ENCODE measurements at places on chromosomes 2 and 18.

DNA sequence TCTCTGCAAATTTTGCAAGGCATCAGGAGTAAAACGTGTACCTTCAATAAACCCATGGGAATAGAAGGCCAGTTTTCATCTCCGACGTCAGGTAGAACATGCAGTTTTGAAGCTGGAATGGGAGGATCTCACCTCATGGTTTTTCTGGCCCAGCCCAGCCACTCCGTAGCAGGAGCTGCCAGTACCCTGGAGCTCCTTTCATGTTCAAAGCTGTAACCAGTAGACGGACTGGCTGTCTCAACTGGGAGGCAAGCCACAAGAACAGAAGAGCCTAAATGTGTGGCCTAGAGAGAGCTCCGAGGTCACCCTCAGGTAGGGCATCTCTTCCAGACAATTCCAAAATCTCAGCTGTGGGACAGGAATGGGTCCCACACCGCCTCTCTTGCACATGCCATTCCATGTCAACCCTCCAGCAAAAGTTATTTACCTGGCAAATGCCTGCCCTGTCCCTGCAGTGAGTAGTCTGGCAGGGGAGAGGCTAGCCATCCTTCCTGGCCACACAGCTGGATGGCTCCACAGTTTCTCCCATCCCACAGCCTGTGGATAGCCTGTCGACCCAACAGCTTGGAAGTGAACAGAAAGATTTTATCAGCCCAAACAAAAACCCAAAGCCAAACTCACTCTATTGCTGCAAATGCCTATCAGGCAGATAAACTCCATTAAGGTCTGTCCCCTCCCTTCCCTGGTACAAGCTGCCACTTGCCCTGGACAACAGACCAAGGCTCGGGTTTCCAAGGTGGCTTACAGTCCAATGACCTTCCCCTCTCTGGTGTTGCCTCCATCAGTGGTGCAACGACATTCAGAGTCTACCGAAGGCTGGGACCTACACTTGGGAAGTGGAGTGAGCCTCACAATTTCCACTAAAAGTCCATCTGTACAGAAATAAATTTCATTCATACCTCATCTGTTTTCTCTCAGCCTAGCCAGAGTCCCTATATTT lies 27.8 kb downstream of the CRACDL start:
- no peak for DNase-seq

DNA sequence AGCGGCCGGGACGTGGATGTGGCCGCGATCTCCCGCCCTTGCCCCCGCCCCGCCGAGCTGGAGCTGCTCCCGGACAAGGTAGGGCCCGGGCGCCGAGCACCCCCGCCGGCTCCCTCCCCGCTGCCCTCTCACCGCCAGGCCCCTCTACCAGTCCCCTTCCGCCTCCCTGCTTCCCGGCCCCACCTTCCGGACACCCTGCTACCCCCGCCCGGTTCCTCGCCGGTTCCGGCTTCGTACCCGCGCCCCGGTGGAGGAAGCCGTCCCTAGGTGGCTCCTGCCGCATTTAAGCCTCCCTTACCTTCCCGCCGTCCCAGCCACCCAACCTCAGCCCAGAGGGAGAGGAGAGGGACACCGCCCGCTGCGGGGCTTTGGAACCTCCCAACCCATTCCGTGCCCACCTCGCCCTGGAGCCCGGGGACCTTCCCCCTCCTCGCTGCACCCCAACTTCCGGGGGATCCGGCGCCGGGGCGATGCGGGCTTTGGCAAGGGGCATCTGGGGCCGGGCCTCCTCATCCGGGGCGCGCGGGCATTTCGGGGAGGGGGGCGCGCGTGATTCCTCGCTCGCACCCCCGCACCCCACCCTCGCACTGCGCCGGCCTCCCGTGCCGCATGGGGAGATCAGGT lies 475 bp downstream of the B3GNT2 start:
- DNase-seq: no peak

DNA sequence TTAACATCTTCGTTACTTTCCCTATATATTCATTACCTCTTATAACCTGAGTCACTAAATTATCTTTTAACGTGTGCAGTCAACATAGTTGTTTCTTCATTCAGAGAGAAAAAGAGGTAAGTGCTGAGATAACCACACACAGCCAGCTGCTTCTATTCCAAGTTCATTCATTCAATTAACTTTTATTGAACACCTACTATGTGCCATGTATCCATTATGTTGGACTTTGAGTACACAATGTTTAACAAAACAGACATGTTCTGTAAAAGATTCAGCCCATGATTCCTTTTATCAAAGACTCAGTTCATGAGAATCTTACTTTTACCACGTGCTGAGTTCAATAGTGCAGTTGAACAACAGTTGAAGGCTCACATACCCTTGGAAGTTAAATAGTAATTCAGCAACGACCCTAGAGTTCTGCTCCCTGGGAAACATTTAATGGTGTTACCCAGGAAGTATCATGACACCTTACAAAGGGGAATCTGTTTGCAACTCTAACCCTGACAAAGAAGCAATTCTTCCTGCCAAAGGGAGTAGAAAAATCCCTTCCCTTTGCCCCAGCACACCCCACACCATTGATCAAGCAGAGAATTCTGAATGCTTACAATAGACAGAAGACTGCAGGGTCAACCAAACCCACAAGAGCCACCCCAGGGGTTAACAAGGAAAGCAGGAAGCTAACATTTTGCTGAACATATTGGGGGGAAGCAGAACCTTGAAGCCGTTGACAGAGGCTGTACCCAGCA lies 595.8 kb downstream of the STK39 start:
- no peak for DNase-seq

- peak; percentile 88 for DNase-seq
These were observed at the start of gene PTPRM for GRCh38 chr18:7566567-7567473. PTPRM (plus strand) TSS chr18:7567316; CDS start chr18:7567819, 503 bp downstream.

DNA sequence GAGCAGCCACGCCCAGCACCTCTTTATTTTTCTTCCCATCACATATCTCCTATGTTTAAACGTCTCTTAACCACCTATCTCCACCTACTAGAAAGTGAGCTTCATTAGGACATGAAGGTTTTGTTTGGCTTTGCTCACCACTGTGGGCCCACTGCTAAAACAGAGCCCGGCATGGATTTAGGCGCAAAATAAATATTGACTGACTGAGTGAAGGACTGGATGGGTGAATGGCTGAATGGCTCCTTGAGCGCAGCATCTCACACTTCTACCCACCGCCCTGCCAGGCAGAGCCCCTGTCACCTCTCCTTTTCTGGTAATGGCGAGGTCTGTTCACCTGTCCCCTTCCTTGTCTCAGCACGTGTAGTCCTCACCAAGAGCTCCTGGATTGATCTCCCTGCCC lies 10.1 kb downstream of the CAPG start:
- no peak for DNase-seq

GRCh38 chr2:25088817-25089516 lies 47.1 kb downstream of the EFR3B start:
- DNase-seq: no peak

DNA sequence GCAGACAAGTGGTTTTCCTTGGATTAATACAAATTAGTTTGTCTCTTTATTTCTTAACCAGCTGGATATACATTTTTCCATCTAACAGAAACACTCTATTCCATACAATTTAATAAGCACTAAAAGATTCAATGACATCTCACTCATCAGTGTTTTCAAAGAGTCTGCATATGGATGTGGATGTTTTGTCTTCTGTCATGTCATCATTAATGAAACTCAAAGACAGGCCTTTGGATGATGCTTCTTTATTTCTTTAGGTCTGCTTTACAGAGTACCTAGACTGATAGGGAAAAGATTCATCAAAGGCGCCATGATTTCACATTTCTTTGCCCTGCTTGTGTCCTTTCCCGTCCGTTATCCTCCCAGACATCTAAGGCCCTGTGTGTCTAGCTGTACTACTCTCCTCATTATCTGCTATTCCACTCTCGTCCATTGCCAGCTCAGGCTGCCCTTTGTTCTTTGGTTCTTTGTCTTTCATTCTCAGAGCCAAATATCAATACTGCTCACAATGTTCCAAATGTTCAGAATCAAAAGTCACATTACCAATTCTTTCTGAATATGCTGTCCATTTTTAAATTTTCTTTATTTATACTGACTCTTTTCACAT lies 232.3 kb upstream of the CHAC2 start:
- DNase-seq: no peak

DNA sequence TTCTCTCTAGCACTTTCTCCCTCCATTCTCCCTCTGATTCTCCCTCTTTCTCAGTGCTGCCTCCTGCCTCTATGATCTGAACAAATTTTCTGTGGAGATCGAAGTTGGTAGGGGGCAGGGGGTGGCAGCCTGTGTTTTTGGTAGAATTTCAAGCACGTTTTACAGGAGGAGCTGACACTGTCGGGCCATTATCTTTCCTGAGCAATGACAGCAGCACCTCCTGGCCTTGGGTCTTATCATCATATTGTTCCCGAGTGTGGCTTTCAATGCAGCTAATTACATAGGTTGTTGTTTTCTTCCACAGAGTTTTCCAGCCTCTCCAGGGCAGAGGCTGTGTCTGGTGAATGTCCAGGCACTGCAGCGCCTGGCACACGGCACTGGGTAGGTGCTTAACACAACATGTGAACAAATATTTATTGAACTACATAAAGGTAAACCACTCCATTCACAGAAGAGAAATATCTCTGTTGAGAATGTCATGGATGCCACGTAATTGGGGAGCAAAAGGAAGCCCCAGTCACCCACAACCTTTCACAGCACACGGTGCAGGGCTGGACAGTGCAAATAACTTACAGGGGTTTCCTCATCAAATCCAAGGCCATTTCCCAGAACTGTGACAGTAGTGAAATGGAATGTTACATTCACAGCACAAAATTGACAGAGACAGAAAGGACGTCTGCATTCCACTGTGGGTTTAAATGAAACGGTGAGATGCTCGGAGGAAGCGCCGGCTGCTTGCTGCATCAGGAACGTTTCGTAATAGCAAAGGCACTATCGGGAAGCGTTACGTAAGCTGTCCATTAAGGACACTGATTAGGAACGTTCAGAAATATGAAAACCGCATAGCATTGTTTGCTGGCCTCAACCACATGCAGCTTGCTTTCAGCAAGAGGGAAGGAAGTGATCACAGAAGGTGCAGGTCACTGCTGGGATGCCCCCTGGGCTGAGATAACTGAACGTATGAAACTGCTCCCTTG lies 6.5 kb upstream of the KCNG2 start:
- DNase-seq: peak; percentile 97

DNA sequence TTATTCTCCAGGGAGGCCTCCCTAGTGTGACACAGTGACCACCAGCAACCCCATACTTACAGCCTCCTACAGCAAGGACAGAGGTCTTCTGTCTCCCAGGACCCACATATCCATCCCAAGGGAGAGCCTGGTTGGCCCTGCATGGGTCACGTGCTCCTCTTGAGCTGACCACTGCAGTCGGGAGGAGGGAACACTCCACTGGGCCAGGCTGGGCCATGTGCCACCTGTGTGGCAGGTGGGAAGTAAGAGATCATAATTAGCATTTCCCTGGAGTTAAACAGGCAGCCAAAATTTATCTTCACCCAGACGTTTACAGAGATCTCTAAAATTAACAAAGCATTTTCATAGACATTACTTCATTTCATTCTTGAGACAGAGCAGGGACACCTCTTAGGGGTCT lies 33.4 kb upstream of the MLPH start:
- no peak for DNase-seq

DNA sequence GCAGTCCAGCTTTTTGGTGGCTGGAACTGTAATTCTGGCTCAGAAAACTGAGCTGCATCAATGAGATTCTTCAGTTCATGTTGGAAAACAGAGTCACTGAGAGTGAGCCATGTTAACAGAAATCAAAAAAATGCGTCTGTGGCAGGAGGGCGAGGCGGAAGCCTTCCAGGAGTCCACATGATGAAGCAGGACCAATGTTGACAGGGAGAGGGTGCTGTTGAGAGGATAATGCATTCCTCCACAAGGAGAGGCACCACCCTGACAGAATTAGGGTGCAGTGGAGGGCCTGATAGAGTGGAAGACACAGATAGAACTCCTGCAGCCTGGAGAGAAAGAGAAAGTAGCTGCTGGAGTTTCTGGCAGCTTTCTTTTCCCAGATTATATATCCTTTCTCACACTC lies 111.5 kb downstream of the MGAT5 start:
- DNase-seq: no peak

- DNase-seq: peak; percentile 21
These were observed 45.6 kb upstream of the ODC1 start for GRCh38 chr2:10493634-10494281.

DNA sequence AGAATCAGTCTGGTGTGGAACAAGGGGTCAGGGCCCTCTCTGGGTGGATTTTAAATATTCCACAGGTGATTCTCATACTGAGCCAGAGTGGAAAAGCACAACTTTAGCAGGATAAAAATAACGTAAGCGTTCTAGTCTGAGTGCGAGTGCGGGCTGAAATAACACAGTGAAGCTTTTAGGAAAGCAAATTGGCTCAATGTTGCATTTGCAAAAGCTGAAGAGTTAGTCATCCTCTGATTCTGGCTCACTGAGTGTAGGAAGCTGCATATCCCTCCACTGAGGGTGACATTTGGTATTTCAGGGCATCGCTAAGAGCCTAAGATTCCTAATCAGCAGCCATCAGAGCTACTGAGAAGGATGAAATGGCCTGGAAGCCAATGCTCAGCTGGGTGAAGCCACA lies 134.7 kb downstream of the RIF1 start:
- DNase-seq: peak; percentile 26

DNA sequence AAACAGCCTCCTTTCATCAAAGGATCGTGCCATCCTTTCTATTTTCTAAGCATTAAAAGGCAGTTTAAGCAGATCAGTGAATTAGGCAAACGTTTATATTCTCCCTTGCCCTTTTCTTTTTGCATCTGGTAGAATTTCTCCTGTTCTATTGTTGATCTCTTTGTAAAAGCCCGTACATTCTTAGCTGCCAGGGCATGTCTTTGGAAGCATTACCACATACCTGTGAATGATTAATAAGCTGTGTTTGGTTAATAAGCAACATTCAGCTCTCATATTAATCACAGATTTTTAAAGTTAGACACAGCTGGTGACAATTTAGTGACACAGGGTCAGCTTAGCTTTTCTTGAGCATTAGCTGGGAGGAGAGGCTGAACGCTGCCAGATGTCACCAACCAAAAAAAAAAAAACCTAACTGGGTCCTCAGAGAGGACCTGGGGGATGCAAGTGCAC lies 33.8 kb upstream of the CYP1B1 start:
- peak; percentile 57 for DNase-seq

DNA sequence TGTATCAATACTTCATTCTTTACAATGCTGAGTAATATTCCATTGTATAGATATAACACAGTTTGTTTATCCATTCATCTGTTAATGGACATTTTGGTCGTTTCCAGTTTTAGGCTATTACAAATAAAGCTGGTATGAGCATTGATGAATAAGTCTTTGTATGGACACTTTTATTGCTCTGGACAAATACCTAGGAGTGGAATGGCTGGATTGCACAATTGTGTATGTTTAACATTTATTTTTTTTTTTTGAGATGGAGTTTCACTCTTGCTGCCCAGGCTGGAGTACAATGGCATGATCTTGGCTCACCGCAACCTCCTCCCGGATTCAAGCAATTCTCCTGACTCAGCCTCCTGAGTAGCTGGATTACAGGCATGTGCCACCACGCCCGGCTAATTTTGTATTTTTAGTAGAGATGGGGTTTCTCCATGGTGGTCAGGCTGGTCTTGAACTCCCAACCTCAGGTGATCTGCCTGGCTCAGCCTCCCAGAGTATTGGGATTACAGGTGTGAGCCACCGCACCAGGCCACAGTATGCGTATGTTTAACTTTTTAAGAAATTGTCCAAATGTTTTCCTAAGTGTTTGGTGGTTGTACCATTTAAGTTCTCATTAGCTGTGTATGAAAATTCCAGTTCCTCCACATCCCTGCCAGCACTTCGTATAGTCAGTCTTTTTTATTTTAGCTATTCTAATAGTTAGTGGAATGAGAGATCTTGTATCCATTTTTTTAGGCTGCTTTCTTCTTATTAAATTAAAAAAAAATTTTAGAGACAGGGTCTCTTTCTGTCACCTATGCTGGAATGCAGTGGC lies 194.9 kb upstream of the HAAO start:
- peak; percentile 64 for DNase-seq

All from fibroblast of skin of right biceps (primary cell).